ENCODE measurements at places on chromosomes 2 and 18.

GRCh38 chr2:227186751-227187150 is 22.3 kb downstream of the COL4A3 start:
- no peak for DNase-seq

DNA sequence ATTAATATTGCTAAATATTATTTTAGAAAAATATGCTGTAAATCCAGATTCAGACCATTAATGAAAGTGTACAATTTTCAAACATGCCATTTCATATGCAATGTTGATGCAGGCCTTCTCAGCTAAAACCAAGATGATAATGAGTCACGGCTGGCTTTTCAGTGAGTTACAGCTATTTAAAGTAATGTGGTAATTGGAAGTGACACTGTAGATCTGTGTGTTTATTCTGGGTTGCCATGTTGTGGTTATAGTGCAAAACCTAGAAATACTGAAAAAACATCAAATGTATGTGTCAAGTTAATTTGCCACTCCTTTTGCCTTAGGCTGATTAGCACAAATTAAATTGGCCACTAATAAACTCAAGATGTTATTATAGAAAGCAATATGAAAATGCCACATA is 506.6 kb downstream of the ERBB4 start:
- DNase-seq: peak; percentile 69

GRCh38 chr18:48835119-48835518 is 115.6 kb downstream of the SMAD7 start:
- DNase-seq: no peak

DNA sequence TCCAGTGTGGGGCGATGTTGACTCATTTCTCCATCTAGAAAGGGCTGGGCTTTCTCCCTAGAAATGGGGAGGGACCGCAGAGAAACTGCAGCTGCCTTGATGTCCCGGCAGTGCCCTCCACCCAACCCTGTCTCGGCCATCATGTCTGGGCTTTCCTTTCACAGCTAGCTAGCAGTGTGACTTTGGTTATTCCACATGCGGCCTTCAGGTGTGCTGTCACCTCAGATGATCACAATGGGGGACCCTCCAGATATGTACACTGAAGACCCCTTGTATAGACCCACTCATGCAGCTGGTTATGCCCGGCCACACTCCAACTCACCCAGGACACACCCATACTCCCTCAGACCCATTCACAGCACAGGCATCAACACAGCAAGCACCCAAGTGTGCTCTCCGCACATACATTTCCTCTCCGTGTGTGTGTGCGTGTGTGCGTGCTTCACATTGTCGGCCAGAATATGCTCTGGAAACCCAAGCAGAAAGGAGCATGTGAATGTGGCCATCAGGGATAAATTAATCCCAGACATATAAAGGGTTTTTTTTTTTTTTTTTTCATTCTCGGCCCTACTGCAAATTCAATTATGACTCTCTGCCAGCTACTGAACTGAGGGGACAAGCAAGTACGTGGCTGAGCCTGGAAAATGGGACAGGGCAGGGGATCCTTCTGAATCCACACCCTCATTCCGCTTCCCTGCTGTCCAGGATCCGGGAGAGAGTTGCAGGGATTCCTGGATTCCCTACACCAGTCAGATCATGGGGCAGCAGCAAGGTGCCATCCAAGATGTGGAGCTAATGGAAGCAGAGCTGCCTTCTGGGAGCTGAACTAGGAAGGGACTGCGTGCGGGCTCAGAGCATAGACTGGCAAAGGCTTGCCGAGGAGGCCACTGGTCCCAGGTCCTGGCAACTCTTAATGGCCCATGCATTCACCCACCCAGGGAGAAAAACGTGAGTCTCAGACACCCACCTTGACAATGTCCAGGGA is 240.2 kb downstream of the DYSF start:
- no peak for DNase-seq

DNA sequence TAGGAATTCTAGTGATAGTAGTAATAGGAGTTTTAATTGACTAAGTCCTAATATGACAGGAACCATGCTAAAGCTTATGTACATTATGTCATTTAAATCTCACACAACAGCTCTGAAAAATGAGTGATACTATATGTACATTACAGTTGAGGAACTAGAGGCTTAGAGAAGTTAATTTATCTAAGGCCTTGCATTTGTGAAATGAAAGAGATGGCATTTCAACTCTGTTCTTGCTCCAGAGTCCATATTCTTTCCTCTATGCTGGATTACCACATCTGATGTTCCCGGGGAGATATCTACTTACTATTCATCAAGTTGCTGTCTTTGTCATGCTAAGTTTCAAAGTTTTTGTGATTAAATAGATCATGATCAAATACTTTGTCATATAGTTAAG is 5.7 kb downstream of the AGPS start:
- DNase-seq: no peak

DNA sequence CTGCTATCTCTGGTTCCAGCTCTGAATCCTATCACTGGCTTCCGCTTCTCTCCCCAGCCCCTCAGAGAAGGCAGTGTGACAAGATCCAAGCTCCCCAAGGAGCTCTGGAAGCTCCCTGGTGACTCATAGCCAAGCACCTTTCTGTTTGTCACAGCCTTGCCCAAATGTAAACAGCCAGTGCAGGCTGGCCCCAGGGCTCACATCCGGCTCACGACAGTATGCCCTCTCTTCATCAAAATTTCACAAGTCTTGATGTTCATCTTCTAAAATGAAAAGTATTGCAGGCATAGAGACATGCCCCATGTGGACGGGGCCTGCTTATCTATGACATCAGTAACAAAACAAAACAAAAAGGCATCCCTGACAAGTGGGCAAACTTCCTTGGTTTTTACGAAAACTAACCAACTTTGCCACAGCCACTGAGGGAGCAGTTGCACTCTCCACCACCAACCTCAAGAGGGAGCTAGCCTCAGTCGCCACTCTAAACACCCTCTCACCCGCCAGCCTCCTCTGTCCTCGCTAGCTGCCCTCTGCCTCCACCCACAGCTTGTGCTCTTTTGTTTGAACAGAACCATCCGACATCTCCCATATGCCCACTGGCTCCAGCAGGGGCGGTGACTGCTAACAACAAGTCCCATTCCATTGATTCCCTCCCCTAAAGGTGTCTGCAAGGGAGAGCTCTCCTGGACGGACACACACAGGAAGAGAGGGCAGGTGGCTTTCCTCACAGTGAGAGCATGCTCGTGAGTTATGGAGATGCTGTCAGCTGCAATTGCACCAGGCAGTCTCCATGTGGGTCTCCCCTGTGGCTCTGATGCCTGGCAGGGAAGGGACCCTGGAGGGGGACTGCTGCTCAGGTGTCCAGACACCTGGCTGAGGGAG is 71.0 kb upstream of the DAPL1 start:
- DNase-seq: peak; percentile 78

DNA sequence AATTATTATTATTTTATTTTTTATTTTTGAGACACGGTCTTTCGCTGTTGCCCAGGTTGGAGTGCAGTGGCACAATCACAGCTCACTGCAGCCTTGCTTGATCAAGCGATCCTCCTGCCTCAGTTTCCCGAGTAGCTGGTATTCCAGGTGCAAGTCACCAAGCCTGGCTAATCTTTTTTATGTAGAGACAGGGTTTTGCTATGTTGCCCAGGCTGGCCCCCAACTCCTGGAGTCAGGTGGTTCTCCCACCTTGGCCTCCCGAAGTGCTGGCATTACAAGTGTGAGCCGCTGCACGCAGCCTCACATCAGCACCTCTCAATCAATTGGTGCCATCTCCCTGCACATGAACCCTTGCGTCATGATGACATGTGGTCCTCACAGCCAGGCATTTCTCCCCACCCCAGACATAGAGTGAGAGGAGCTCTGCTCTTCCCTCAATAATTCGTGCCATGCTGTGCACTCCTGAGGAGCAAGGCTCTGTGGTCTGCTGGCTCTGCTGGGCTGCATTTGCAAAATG is 5.9 kb downstream of the INPP5D start:
- DNase-seq: no peak

DNA sequence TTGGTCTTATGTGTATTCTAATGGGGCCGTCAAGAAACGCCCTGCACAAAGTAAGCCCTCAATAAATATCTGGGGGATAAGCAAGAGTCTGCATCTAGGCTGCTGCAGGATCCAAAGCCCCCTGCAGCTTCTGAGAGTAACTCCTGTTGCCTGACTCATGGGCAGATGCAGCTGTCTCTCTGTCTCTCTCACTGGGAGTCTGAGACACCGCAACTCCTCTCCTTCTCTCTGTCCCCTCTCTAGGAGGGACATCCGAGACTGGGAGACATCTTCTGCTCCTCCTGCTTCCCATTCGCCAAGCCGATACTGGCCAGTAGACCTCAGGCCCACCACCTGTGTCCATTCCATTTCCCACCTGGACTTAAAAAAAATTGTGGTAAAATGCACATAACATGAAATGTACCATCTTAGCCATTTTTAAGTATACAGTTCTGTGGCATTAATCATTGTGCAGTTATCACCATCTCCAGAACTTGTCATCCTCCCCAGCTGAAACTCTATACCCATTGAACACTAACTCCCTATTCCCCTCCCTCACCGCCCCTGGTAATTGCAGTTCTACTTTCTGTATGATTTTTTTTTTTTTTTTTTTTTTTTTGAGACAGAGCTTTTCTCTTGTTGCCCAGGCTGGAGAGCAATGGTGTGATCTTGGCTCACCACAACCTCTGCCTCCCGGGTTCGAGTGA is 20.1 kb downstream of the DYSF start:
- no peak for DNase-seq

DNA sequence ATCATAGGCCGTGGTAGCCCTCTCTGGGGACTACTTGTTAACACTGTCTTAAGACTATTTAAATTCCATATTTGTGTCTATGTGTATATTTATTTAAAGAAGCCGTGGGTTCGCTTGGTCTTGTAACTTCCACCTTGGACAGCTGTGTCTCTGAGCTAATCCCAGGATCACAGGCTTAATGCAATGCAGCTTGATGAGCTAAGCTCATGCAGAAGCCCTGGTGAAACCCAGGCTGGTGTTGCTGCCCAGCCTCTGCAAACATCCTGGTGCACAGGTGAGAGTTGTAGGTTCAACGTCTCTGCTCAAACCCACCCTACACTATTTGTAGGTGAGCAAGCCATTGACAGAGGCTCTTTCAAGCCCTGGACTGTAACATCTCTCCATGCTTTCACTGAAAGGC is 211.8 kb downstream of the FAM210A start:
- no peak for DNase-seq

GRCh38 chr2:206851521-206851920 is 86.1 kb downstream of the FASTKD2 start:
- DNase-seq: no peak

- DNase-seq: peak; percentile 95
Observed at GRCh38 chr2:218806346-218806978, 24.5 kb downstream of the CYP27A1 start.

- DNase-seq: peak; percentile 69
Observed at GRCh38 chr18:13453714-13454113, 235.2 kb downstream of the LDLRAD4 start.

GRCh38 chr18:10047237-10047636 is 133.4 kb downstream of the VAPA start:
- DNase-seq: peak; percentile 69

DNA sequence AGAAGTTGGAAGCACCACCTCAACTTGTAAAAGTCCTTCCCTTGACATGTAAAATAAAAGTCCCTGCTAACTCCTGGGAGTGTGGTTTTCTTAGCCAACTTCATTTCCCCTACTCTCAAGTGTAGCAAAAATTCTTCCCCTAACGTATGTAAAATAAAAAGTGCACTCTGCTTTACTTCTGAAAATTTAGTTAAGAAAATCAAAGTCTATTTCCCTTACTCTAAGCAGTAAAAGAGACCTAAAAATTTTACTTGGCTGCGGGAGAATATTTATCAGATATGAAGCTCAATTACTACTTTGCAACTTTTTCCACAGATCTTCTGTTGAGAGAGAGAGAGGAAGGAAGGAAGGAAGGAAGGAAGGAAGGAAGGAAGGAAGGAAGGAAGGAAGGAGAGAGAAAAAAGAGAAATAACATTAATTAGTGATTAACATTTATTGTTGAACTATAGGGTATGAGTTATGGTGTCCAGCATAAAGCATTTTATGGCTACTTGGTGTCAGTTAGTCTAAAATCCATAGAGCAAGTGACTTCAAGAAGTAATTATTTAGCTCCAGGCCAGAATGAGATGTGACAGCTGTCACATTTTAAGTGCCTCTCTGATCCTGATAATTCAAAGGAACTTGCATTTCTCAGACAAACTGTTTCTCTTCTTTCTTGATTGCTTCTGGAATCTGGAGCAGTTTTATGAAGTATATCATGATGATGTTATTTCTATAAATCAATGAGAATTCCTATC is 210.3 kb downstream of the TMX3 start:
- no peak for DNase-seq

GRCh38 chr2:96870626-96871255 is 861 bp upstream of the SEMA4C start:
- DNase-seq: no peak

GRCh38 chr18:36298126-36298741 is 721 bp downstream of the FHOD3 start:
- no peak for DNase-seq

DNA sequence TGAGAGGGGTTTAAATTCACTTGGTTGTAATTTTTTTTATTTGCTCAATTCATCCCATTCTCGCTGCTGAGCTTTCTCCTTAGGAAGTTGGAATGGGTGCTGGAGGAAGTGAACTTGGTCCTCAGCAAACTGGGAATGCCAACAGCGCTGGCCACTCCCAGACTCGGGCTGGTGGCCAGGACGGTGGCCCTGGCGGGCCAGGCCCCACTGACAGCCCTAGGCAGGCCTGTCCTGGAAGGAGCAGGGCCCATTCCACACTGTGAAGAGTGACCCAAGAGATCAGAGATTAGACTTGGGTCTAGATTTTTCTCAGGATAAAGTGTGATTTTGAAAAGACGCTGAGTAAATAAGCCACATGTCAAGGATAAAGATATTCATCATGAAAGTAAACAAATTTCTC is 132.7 kb downstream of the HDAC4 start:
- DNase-seq: no peak

DNA sequence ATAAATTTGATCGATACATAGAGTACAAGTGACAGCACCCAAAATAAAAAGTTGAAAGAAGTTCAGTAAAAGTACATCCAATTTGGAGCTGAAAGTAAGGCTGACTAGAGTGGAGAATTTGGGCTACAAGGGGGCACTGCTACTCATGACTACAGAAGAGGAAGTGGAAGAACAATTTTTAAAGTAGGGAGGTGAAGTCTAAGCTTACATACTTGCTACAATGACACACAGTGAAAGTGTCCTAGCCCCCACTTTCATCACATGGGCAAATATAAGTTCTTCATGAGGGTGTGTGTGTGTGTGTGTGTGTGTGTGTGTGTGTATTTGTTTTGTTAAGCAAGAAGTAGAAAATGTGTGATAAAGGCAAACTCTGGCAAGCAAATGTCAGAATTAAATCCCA is 45.7 kb downstream of the MAP3K2 start:
- DNase-seq: no peak

DNA sequence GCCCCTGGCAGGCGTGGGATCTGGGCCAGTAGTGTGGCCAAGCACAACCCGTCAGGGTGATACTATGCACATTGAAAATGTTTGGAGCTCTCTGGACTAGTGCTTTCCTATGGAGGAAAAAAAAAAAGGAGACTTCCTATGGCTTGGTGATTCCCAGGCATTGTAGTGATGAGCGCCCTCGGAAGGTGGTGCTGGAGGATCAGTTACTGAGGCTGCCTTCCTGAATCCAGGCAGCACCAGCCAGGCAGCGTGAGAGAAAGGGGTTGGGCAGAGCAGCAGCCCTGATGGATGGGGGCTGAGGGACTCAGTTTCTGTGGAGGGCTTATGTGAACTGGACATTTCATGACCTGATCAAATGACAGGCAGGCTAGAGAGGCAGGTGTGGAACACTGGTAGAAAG is 70.9 kb downstream of the CHRNA1 start:
- DNase-seq: no peak

- peak; percentile 5 for DNase-seq
Observed at GRCh38 chr18:73101977-73102376, 234.2 kb upstream of the NETO1 start.
